Stimulated activated CD8-positive, alpha-beta memory T cell treated with anti-CD3 and anti-CD28 coated beads, Interleukin-7, amount 100 ng/mL, for 24 hours (primary cell): ENCODE measurements at places on chromosomes 1 and 21.

GRCh38 chr1:162038624-162039023, 15.0 kb upstream of the OLFML2B start:
- DNase-seq, result no peak

- DNase-seq, result no peak
These were observed 43.0 kb downstream of the UBE2U start for GRCh38 chr1:64246294-64246917.

GRCh38 chr1:98053471-98054366, 132.9 kb upstream of the DPYD start:
- peak; percentile 13 for DNase-seq

DNA sequence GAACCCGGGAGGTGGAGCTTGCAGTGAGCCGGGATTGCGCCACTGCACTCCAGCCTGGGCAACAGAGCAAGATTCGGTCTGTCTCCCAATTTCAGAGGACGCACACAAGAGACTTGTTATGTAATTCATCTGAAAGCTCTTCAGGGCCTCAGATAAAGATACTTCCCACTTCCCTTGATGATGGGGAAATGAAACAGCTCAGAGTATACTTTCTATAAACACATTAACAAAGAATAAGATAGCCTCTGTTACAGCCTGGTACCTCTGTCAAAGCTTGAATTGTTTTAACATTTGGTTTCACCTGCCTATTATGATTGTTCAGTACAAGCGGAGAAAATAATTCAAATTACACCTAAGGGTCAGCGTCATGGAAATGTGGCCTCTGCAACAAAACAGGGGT, 622.9 kb upstream of the ADGRL4 start:
- no peak for DNase-seq

DNA sequence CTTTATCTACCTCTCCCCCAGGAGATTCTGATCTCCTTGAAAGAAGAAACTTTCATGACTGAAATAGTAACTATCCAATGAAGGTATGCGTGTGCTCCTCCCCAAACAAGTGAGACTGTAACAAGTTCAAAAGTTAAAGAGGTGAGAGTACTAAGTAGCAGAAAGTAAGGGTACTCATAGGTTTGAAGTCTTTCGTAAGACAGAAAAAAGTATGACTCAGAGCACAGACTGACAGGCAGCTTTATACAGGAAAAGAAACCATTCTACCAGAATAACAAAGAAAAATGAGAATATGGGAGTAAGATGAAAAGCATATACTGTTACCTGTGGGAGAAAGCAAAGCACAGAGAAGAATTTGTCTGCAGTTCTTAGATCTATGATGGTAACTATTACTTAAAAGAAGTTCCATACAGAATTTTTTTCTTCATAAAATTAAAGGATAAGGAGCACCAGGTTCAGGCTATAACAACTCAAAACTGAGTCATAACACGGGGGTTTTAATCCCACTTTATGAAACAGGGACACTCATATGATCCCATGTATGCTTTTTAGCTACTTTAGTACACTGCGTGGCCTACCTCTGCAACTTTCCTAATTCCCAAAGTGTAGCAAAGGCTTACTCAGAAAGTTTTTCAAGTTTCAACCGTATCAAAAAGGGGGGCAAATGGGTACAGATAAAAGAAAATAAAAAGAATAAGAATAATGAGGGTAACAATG, 52.0 kb downstream of the FOXJ3 start:
- no peak for DNase-seq

GRCh38 chr1:109615879-109616278, 3.5 kb downstream of the GNAT2 start:
- no peak for DNase-seq

GRCh38 chr1:175520186-175520585, 223.2 kb downstream of the TNR start:
- no peak for DNase-seq

- no peak for DNase-seq
These were observed 541.4 kb upstream of the B3GALT2 start for GRCh38 chr1:193727850-193728249.

DNA sequence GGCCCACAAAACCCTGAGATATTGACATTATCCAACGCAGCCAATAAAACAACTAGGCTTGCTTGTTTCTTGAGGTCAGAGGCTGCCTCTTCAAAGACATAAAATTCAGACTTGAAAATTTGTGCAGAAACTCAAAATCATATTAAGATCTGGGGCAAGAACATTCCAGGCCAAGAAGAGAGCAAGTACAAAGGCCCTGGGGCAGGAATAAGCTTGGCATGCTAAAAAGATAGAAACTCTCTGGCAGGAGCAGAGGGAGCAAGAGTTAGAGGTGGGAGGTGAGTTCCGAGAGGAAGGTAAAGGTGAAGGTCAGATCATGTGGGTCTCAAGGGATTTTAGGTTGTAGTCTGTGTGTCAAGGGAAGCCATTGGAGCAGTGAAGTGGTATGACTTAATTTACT, 8.8 kb upstream of the IGSF3 start:
- DNase-seq, result no peak

GRCh38 chr21:17987382-17988101, 168.4 kb upstream of the C21orf91 start:
- no peak for DNase-seq

- no peak for DNase-seq
These were observed 12.1 kb upstream of the DIPK1A start for GRCh38 chr1:92973203-92973897.
